ENCODE measurements at places on chromosomes 5 and 9. TPM values are rescaled to one million over a fixed set of nuclear protein-coding genes. Genes with fewer than 3 reads are reported as not detected.

TEK gene
- 54.8 TPM for total RNA-seq

TMEM252 gene
- not detected for total RNA-seq

CARD9 gene
- 13.2 TPM for total RNA-seq

CTSV gene
- total RNA-seq = not detected

GPBP1 gene
- 88.5 TPM for total RNA-seq

PCDHB9 gene
- 1.5 TPM for total RNA-seq

TXNDC8 gene
- total RNA-seq = not detected

IFNA13 gene
- total RNA-seq = 0.86 TPM

DDX4 gene
- total RNA-seq = not detected

DNA sequence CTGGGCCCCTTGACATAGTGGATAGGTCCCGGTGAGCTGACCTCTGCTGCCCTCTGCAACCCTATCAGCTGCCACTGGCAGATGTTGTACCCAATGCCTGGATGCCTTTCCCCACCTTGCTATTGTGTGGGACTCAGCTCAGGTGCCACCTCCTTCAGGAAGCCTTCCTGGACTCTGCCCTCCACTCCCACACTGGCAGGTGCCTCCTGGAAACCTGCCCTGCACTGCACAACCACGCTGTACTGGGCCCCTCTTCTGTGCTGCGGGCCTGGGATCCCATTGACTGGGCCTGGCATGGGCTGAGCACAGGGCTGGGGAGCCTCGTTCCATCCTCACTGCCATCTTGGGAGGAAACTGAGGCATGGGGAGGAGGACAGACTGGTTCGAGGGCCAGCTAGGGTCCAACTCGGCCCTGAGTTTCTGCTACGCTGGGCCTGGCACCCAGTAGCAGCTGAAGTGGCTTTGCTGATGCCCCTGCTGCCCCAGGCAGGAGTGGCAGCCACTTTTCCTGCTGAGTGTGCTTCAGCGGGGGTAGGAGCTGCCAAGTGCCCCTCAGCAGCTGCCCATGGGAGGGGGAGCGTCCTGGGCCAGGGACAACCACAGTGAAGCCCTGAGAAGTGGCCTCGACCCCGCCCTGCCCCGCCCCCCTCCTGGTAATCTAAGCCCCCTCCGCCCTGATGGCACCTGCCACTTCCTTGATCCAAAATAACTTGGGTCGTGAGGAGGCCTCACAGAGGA lies 1.3 kb downstream of the AK1 start:
- peak; percentile 69 for DNase-seq

DNA sequence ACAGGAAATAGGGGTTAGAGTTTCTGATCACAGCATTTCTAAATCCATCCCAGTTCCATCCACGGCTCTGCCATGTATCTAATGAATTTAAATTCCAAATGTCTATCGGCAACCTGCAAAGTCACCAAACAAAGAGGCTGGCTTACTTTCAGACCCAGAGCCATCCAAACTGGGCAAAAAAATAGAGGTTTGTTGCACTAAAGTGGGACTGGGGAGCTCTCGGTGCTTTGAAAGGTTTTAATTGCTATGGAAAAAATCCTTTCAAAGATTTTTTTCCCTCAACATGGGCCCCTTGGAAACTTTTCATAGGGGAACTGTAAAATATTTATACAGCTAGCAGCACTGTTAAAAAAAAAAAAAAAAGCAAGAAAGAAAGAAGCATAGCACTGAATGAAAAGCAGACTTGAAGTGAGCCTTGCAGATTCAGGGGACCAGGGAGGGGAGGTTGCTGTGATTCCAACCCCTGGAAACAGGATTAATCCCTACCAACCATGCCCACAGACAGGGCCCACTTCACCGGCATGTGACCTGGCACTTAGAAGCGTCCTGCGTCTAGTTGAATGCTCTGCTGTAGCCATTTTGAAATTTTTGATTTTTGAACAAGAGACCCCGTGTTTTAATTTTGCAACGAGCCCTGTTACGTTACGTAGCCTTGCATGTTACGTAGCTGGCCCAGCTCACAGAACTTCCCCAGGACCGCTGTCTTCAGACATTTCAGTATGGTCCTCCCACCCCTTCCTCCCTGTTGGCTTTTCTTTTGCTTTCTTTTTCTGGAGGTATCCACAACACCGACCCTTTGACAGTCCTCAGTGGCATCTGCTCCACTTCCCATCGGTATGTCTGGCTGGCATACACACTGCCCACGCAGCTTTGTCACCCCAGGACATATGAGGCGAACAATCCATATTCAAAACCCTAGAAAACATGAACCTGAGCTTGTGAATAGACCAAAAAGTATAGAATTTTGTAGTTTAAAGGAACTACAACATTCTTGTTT lies 105.3 kb upstream of the NFIB start:
- no peak for DNase-seq

GRCh38 chr9:80649001-80649420 lies 1040.3 kb downstream of the TLE1 start:
- DNase-seq = no peak

- DNase-seq = no peak
Observed at GRCh38 chr9:29150606-29151005, 1577.3 kb upstream of the C9orf72 start.

DNA sequence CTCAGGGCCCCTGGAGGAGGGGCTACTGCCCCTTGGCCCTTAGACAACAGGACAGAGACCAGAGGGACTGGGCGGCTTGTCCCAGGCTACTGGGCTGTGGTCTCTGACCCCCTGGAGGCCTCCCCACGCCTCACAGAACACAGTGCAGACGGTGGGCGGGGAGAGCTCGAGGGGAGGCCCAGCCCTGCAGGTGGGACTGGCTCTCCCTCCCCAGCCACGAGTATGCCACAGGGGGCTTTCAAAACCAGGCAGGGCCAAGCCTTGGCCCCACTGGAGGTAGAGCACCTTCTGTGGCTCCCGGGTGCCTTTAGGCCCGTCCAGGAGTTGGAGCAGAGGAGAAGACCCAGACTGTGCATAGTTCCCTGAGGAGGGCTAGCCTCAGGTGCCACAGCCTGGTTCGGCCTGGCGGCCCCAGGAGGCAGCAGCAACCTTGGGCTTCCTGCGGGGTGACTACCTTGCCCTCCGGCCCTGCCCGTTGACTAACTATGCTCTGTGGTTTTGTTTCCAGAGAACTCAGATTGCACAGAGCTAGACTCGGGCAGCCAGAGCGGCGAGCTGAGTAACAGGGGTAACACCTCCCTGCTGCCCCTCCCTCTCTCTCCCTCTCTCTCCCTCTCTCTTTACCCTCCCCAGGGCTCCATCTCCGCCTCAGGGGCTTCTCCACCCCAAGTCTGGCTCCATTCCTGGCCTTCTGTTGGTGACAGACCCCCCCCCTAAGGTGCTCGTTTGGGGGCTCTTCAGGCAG lies 15.5 kb downstream of the CARD19 start:
- DNase-seq = peak; percentile 86

DNA sequence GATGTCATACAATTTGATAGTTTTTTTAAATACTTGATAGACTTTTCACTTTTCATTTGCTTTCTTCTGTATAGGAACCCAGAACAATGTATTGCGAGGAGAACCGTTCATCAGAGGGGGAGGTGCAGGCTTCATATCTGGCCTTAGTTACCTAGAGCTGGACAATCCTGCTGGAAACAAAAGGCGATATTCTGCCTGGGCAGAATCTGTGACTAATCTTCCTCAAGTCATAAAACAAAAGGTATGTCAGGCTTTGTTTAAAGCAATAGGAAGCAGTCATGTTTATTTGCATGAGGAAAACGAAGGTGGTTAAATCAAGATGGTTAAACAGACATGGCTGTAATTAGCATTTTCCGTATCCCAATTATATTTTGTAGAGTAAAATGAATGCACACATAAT lies 46.0 kb downstream of the C7 start:
- DNase-seq = no peak

DNA sequence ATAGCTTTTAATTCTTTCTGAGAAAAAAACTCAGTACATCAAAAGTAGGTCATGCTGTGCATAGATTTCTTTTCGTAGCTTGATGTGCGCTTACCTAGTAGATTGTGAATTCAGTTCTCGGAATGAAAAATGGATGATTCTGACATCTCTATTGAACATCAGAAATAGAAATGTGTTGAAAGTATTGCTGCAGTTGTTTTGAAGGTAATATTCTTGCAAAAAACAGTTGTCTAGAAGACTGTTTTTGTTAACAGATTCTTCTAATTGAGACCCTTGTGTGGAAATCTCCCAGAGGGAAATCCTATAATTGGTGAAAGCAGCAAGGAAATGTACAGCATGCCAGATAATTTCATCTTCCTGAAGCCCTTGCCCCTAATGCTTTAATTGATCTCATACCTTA lies 54.5 kb downstream of the MACIR start:
- DNase-seq = no peak

GRCh38 chr5:138408023-138408422 lies 30.8 kb upstream of the REEP2 start:
- DNase-seq = no peak

DNA sequence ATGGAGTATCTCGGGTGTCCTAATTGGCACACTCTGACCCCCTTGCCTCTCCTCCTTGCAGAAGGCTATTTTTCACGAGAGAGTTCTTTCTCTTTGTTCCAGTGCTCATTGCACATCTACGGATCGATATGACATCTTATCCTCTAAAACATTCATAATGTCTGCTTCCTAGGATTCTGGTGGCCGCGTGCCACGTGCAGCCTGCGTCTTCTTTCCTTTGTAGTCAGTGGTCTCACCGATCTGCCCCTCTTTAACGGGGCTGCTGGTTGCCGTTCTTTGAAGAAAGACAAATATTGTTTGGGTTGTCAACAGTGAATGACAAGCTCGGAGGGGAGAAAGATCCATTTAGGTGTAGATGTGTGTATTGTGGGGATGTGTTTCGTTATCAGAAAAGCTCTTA lies 252.4 kb upstream of the WWC1 start:
- DNase-seq = no peak

DNA sequence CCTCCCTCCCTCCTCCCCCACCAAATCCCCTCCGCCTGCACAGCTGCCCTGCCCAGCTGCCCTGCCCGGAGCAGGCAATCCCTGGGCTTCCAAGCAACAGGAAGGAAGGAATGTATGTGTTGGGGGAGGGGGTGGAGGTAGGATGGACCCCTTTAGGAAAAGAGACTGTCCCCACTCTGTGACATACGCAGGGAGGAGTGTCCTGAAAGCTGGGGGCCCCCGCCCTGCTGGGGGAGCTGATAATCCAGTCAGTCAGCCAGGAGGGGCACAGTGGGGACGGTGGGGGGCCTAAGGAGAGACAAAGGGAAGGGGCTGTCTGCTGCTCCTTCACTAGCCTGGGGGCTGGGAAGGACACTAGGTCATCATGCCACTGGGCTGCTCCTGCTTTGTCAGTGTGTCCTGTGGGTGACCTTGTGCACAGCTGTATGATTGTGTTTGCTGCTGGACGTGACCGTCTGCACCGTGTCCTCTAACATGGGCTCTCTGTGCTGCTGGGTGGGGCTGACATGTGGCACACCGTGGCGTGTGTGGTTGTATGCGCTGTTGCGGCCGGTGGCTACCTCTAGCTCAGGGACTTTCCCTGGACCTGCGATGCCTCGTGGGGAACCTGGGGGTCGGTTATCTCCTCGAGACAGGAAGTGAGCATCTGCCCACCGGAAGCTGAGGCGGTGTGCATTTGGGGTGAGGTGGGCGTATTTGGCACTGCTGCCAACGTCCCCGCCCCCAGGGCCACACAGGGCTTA lies 3.0 kb downstream of the N4BP3 start:
- DNase-seq = peak; percentile 92

DNA sequence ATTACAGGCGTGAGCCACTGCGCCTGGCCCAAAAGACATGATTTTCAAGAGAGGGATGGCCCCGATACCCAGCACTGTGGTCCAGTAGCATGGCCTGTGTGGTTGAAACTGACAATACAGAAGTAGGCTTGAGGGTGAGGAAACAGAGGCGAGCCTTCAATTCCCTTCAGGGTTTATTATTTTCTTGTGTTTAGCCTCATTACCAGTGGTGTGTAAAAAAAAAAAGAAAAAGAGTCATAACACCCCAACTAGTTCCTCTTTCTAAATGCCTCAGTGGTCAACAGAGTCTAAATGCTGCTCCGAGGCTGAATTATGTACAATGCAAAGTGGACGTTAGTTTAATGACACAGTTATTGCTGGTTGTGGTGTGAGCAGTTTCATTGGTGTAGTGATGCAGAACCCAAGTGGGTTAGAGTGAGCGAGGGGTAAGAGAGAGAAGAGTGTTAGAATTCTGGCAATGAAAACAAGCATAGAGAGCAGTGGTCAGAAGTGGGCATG lies 58.8 kb downstream of the SNX30 start:
- peak; percentile 63 for DNase-seq

DNA sequence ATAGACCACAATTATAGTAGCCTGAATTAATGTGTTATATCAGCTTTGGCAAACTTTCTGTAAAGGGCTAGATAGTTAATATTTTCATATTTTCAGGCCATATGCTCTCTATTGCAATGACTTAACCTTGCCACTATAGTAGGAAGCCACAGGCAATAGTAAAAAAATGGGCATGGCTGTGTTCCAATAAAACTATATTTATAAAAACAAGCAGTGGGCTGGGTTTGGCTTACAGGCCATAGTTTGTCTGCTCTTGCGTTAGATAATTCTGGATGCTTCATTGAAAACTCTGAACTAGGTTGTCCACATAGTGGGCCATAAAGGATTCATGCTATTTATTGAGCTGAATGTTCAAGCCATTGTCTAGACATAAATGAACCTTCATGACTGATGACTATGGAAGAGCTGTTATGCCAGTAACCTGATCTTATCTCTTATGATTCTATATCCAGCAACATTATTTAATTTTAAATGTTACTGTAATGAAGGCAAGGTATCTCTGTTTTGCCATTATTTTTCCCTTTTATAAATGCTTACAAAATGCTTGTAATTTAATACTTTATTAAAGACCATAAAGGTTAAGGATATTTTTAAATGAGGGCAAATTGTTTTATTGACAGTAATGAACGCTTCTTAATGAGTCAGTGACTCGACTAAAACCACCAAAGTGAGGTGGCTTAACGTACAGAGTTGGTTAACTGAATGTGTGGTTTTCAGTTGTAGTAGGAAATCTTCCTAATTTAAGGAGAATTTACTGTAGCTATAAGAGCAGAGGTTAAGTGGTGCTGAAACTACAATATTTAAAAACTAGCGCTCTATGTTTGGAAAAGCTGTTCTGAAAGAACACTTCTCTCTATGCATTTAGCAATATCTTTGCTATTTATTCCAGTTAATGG lies 560.6 kb downstream of the PRR16 start:
- no peak for DNase-seq

DNA sequence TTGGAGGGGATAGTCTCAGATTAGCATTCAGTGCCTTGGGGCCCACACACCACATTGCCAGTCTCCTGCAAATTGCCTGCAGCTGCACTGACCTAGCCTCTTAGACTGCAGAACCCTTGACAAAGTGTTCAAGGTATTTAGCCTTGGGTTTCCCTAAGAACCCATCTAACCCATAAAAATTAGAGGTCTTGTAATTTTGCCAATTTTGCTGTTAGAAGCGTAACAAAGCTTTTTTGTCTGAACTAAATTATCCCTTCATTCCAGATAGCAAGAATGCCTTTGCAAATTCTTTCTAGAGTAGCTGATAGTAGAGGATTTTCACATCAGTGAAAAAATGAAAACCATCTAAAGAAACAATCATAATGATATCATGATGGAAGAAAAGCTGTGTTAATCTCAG lies 74.0 kb upstream of the CCNG1 start:
- no peak for DNase-seq

GRCh38 chr5:135317286-135317685 lies 81.7 kb downstream of the MACROH2A1 start:
- no peak for DNase-seq
